ENCODE measurements at places on chromosomes 1 and 21.

DNA sequence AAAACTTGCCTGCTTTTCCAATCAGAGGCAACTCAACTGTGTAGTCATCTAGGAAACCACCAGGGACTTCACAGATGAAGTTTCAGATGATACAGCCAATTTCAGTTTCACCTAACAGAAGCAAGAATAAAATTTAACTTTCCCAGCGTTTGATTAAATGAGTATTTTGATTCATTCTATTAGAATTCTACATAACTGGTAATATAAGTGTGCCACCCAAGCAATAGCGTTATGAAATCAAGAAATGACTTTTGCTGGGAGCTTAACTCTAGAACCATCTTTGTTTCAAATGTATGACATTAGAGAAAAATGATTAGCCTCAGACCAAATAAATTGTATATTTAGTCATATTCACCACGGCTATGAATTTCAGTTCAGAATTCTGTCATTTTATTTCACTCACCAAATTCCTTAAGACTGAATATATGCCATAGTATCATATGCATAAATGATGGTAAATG is 239.3 kb downstream of the NRIP1 start:
- DNase-seq, result no peak

DNA sequence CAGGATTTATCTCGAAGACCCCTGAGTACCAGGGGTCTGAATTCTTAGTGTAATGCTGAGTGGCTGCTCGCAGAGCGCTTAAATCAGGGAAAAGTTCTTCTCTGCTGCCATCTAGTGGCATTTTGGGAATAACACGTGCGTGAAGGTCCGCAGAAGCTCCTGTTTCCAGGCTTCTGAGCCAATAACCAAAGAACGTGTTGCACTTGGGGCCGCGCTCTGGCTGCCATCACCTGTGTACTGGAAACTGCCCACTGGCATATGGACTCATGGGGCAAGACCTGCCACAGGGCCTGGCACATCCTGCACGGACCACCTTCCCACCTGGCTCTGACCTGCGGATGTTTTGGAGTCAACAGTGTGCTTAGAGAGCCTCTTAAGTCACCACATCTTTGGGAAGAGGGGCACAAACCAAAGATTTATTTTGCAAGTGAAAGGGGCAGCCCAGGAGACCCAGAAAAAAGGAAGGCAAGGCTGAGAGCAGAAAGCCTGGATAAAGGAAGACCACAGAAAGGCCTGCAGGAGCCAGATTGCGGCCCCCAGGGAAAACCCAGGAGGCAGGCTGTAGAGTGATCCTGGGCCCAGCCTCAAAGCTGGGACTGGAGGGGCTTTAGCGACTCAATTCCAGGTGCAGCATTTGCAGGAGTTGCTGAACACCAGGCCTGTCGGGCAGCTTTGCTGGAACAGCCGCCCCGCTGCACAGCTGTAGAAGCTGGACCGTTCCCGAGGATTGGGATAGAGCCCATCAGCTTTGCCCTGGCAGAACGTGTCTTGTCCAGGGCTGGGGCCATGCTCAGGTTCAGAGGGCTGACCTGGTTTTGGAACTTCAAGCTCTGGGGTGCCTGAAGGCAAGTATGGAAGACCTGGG is 13.0 kb downstream of the CHIT1 start:
- peak; percentile 20 for DNase-seq

GRCh38 chr21:46556802-46557201 is 48.1 kb downstream of the S100B start:
- DNase-seq, result no peak

DNA sequence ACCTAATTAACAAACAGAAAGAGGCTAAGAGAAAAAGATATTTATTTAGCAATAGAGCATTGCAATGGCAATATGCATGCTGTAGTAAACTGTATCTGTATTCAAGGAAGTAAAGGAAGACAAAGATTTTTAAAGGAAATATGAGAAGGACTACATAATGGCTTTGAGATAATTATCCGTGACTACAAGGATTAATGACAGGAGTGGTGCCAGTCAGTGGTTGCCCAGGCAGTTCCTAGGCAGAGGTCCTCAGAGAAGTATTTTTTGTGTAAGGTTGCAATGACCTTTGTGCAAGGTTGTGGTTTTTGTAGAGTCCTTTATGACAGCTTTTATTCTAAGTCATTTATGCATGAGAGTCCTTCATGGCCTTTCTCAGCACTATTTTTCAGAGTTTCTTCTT is 711.1 kb upstream of the CHRM3 start:
- DNase-seq, result no peak

DNA sequence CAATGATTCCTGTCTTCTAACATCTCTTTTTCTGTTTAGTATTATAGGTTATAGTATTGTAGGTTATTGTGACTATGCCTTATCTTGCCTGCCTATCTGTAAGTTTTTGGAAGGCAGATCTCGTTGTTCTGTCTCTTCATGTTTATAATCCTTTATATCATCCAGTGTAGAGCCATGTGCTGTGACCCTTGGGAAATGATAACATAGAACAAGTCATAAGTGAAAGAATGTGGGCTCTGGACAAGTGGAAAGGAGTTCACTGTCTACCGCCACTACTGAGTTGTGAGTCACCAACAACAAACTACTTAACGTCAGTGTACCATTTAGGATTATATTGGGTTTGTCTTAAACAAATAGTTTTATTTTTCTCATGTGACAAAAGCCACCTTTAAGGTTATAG is 139.3 kb downstream of the LYPLAL1 start:
- DNase-seq, result no peak

- DNase-seq, result no peak
Measured at GRCh38 chr1:81183051-81183450, 617.7 kb upstream of the ADGRL2 start.

GRCh38 chr1:81550753-81551152 is 250.0 kb upstream of the ADGRL2 start:
- no peak for DNase-seq

GRCh38 chr1:184158896-184159681 is 107.6 kb downstream of the TSEN15 start:
- no peak for DNase-seq

DNA sequence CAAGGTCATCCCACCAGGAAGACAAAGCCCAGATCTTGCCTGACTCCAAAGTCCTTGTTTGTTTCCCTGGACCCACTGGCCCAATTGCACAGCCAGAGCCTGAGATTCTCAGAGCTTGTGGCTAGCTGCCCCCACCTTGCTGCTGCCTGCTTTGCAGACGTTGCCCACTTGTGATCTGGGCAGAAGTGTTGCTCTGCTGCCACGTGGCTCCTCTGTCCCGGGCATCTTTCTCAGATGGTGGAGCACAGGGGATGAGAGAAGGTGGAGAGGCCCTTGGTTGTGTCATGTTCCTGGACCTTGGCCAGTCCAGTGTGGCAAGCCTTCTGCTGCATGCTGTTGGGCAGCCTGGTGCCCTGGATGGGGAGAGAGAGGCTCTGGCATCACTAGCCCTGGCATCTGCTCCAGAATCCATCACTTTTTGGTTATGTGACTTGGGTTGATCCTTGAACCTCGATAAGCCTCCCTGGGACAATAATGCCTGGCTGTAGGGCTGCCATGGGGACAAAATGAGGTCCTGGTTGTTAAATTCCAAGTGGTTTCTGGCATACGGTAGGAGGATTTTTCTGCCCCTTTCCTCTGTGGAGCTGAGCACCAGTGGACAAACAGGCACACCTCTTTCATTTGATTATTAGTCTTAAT is 1.5 kb upstream of the NR0B2 start:
- no peak for DNase-seq

GRCh38 chr21:33685613-33686197 is 43.4 kb downstream of the ITSN1 start:
- no peak for DNase-seq

GRCh38 chr1:117051224-117052064 is 8.7 kb upstream of the TTF2 start:
- no peak for DNase-seq

- no peak for DNase-seq
Measured at GRCh38 chr1:161162806-161163205, 3.4 kb upstream of the PPOX start.

DNA sequence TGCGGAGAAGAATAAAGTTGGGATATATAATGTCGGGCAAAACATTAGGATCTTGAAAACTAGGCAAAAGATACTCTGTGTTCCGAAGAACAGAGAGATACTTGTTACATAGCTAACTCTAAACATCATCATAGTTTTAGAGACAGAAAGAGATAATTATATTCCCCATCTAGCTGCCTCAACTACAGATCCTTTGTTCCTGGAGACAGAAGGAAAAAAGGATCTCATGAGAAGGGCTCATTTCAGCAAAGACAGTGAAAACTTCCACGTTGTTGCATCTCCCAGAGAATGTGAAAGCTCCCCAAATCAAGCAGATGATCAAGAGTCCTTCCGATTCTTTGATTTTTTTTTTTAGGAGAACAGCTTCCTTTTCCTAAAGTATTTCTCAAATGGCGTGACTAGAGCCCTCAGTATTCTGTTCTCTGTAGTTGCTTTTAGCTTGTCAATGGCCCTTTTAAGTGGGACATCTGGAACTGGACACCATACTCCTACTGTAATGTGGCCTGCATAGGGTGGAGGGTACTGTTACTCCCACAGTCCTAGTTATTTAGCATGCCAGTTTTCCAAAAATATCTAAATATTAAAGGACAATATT is 1048.2 kb downstream of the TTLL7 start:
- DNase-seq, result no peak

GRCh38 chr1:199302554-199302953 is 663.7 kb downstream of the PTPRC start:
- no peak for DNase-seq

DNA sequence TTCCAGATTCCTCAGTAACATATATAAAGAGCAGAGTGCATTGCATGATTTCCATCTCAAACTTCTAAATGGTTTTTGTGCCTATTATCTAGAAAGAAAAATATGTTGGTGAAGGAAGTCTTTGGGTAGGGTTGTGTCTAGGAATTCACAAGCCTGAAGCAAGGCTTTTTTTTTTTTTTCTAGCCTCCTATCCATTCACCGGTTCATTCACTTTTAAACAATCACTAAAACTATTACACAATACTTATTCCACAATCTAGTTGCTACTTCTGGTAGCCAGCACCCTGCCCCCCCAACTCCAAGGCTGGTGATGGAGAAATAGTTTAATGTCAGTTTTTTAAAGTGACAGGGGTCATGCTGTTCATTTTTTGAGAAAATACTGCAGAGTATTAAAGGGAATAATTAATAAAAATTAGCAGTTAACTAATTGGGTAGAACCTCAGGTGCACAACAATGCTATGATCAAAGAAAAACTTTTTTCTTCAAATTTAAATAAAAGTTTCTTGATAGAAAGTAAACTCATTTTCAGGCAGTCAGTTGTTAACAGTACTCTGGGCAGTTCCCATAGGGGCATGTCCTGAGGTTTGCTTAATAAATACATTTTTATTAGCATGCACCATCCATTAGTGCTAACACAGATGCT is 10.9 kb downstream of the IRF2BP2 start:
- DNase-seq, result no peak

GRCh38 chr21:46058431-46059145 is 39.3 kb upstream of the COL6A2 start:
- DNase-seq, result no peak

DNA sequence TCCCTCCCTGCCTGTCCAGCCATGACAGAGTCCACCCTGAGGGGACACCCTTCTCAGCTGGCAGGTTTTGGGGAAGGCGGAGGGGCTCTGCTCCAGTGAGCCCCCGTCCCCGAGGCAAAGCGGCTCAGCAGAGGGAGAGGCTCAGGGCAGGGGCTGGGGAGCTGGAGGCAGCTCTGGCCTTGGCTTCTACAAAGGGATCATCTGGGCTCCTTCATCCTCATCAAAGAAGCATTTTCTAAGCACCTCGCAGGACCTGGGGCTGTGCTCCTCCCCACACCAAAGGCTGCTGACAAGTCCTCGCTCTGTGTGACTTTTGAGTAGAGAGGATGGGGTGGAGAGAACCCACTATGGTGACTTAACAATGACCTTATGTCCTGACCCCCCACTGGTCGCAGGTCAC is 21.0 kb upstream of the CLSTN1 start:
- no peak for DNase-seq

DNA sequence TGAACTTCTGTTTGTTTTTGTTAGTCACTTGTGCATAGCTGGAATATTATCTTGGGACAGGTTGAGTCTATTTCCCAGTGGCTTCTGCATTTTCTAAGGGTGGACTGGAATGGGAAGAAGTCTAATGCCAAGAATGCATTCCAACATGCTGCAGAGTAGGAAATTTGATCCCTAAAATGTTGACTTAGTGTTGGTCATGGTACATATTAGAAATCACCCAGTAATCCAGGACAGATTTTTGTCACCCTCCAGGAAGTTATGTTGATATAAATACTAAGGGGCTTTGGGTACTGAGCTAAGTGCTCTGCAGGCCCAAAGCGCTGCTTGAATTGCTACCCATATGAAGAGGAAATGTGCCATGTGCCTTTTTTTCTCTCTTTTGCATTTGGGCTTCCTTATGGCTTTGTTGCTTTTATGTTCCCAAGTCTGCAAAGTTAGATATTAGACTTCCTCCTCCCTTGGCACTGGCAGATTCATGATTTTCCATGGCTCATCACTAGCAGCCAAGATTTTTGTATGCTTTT is 10.0 kb downstream of the ARID1A start:
- DNase-seq, result no peak

DNA sequence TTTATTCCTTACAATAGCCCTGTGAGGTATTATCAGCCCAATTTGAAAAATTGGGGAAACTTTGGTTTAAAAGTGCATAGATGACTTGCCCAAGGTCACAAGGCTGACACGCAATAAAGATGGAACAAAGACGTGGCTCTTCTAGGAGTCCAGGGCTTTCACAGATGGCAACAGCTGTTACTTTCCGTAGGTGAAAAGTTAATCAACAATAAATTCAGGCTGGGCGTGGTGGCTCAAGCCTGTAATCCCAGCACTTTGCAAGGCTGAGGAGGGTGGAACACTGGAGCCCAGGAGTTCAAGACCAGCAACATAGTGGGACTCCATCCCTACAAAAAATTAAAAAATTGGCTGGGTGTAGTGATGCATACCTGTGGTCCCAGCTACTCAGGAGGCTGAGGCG is 87.8 kb upstream of the ATF3 start:
- no peak for DNase-seq

- DNase-seq, result no peak
Measured at GRCh38 chr1:115179397-115180079, 90.2 kb upstream of the TSPAN2 start.

DNA sequence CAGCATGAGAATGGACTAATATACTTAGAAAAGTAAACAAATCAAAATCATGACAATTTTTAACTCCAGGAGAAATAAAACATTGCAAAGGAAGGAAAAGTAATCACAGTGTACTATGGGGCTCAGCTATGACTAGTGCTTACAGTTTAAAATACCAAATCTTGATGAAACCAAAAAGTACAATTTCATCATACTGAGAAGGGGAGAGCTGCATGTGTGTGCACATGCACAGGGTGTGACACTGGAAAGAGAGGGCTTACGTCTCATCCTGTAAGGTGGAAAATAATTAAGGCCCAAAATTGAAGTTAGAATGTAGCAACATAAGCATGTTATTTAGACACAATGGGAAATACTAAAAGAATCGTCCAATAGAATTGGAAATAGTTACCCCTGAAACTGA is 64.6 kb downstream of the OMA1 start:
- DNase-seq, result no peak

All from stimulated activated CD8-positive, alpha-beta memory T cell treated with anti-CD3 and anti-CD28 coated beads, Interleukin-4, amount 100 ng/mL, for 1 hour (primary cell).